ENCODE measurements at places on chromosomes 16 and 17.
A peak's percentile ranks its signal among the peaks of the same experiment; 100 is the strongest.

GRCh38 chr17:19883537-19884215 is 15.9 kb upstream of the ULK2 start:
- no peak for DNase-seq

GRCh38 chr16:9957002-9957401 is 225.2 kb downstream of the GRIN2A start:
- DNase-seq: no peak

DNA sequence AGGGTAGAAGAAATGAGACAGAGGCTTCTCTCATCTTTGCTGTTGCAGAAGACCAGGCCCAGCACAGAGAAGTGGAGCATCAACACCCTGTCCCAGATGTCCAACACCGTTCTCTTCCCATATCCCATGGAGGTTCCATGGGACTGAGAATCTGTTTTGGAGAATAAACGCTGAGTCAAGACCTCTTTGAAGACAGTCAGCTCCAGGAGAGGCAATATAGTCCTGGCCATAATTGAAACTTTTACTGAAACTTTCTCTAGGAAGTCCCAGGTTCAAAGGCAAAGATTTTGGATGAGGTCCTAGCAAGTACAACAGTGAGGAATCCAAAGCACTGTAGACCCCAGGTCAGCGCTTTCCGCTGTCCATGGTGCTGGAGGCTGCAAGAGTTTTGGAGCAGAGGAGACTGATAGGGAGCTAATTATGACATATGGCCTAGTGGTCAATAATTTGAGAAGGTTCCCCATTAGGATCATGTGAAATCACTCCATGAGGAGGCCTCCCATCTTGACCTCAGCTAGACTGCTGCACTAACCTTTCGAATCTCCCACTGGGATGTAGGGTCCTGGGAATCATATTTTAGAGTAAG is 36.0 kb downstream of the OSBPL7 start:
- DNase-seq: no peak

DNA sequence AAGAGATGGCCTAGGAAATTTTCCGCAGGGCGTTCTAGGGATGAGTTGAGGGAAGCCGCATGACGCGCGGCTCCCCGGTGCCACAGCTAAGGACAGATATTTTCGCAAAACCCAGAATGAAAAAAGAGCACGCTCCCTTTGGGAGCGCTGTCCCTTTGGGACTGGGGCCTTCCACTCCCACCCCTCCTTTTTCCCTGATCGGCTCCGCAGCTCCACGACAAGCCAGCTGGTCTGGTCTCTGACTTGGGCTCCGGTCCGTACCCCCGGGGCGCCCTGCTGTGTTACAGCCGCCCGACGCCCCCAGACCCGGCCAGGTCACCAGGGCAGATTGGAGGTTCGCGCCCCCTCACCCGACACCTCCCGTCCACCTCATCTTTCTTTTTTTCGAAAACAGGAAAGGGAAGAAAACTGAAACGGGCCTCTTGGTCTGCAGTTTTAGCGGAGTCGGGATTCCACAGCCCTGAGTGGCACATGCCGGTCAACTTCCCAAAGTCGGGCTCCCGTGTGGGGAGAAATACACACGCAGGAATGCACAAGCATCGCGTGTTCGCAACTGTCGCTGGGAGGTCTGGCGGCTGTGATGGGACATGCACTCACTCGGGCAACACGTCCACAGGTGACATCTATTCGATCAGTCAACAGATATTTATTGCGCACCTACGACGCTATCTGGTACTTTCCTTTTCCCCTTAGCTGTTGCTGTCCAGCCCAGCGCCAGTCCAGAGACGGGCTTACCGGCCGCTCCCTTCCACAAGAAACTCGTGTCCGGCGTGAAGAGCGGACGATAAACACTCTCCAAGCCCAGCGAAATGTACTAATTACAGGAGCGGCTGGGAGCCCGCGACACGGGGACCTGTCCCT is 3.9 kb upstream of the SOX9 start:
- no peak for DNase-seq

DNA sequence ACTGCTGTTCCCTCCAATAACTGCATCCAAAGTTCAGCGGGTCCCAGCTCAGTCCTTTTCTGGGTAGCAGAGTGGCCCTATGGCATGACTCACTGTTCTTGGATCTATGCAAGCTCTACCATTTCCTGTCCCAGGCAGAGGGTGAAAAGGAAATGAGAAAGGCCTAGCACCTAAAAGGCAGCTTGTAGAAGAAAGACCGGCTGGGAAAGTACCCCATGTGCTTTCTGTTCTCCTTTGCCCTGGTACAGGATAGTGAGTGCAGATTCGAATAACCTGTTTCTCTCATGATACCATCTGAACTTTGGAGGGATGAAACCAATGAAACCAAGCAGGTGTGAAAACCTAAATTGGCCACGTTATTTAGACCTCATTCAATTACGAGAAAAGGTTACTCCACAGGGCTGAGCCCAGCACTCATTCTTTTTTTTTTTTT is 12.7 kb upstream of the HASPIN start:
- no peak for DNase-seq

DNA sequence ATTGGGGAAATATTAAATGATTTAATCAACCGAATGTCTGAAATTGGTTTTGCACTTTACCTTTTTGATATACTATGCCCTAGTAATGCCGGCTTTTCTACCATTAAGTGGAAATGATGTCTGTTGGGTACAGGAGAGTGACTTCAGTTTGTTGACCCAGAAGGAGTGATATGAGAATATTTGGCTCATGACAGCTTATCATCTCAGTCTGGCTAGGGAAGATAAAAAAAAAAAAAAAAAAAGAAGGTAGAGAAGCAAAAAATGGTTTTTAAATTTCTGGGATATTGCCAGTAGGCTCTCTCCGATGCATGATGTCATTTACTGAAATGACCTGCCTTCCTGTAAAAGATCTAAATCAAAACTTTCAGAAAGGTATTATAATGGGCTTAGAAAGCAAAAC is 69.0 kb downstream of the CNTNAP4 start:
- DNase-seq: no peak

- DNase-seq: no peak
These were observed 92.7 kb downstream of the ABCC1 start for GRCh38 chr16:16042076-16042475.

DNA sequence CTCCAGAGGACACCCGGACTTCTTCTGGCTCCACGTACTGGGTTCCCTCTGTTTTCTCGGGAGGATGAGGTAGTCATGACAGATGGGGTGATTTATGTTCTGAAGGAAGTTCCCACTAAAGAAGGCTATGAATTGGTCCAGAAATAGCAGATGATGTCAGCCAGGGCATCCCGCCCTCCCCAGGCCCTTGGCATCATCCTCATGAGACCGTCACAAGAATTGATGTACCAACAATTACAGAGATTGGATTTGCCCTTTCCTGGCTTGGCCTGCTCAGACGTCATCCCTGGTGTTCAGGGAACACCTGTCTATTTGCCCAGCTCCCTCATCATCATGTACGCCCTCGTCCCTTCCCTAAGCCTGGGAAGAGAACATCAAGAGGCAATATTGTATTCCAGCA is 102.8 kb upstream of the CCL1 start:
- no peak for DNase-seq

DNA sequence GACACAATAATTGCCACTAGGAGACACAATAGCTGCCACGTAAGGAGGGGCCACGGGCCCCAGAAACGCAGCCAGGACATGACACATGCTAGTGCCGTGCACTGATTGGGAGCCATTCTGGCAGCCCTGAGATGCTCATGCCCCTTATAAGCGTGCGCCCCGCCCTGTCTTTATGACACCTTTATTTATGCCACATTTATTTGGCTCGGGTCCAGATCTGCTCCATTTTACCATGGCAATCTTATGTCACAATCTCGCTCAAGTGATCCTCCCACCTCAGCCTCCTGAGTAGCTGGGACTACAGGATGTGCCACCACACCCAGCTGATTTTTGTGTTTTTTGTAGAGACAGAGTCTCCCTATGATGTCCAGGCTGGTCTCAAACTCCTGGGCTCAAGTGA is 43.8 kb upstream of the NF1 start:
- DNase-seq: no peak

DNA sequence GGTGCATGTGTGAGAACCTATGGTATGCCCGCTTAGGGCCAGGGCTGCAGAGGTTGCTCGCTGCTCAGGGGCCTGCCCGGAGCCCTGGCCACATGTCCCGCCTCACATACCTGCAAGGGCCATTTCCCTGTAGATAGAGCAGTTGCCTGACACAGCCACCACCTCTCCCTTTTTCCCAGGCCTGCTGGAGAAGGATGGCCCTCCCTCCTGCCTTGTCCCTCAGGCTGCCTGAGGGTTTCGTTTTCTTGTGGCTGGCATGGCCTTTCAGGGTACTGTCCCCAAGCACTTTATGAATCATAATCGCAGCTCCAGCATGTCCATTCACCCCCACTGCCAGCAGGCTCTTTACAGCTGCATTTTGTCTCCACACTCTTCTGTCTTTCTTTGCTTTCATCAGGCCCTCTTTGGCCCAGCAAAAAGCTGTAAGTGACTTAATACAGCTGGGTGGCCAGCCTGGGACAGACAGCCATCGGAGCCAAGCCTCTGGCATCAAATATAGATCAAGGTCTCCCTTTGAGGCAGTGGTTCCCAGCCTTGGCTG is 65.7 kb downstream of the MPRIP start:
- no peak for DNase-seq

- DNase-seq: no peak
These were observed 15.4 kb downstream of the COG1 start for GRCh38 chr17:73208139-73208827.

- DNase-seq: peak; percentile 84
These were observed 254.1 kb upstream of the KCNJ16 start for GRCh38 chr17:69820876-69821473.

DNA sequence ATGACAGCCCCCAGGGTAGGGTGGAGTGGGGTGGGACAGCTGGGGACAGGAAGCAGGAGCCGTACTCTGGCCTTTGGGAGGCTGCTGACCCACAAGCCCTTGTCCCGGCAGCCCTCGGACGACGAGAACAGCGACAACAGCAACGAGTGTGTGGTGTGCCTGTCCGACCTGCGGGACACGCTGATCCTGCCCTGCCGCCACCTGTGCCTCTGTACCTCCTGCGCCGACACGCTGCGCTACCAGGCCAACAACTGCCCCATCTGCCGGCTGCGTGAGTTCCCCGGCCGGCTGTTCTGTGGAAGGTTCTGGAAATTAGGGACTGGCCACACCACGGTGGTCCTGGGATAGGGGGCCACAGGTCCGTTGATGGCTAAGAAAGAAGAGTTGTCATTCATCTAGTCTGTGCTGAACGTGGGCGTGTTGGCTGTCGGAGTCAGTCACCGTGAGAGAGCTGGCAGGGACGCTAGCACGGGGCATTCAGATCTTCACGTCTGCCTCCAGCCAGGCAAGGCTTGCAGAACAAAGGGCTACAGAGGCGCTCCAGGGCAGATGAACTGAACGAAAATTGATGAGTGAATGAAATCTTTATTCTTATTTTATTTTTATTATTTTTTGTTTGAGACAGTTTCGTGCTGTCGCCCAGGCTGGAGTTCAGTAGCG is 19.8 kb upstream of the NUDT16L1 start:
- DNase-seq: no peak

DNA sequence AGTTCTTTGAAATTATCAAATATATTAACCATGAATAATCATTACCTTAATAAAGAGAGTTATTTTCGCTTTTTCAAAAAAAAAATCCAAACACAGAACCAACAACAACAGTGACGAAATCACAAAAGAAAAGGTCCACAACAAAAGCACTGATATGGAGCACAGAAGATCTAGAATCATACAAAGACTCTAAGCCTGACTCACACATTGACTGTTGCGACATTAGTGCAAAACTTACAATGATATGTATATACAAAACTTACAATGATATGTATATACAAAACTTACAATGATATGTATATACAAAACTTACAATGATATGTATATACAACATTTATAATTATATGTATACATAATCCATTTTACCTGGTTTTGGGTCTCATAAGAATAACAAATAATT is 117.7 kb downstream of the USP22 start:
- no peak for DNase-seq

GRCh38 chr17:66963909-66964771 is at the start of gene CACNG4:
TSS of gene CACNG4 (plus strand) at chr17:66964707. CDS start at chr17:66964912, 205 bp downstream.
- DNase-seq: no peak

- DNase-seq: no peak
These were observed 320.0 kb downstream of the FOXL1 start for GRCh38 chr16:86898386-86898785.

GRCh38 chr17:44257815-44258760 is 9.8 kb downstream of the SLC4A1 start:
- no peak for DNase-seq

GRCh38 chr16:46687486-46687885 is 1.5 kb downstream of the VPS35 start:
- no peak for DNase-seq

- no peak for DNase-seq
These were observed 9.7 kb downstream of the CDRT4 start for GRCh38 chr17:15457723-15458094.

DNA sequence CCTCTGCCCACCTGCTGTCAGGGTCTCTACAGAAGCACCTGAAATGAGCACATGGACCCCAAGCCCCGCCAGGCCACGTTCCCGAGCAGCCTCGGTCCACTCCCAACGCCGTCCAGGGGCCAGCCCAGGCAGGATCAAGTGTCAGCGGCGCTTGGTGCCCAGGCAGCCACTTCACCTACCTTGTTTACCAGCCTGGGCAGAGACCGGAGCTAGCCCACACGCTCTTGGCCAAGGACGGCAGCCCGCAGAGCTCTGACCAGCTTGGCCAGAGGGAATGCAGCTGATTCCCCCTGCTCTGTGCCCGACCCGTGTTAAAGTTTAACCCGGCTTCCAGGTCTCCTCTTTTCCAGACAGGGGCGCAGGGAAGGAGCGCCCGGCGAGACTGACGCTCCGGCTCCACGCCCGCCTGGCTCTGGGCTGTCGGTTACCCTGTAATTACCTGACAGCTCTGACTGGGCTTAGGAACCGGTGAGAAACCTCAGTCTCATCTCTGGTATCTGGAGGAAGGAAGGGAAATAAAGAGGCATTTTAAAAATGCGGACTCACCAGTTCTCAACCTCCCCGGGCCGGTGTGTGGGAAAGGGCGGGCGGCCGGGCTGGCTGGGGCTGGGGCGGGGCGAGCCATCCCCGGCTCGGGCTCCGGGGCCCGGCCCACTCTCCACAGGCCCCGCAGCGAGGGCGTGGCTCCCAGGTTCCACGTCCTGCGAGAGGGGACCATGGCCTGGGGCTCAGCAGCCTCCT is 4.6 kb downstream of the KIFC3 start:
- peak; percentile 58 for DNase-seq

DNA sequence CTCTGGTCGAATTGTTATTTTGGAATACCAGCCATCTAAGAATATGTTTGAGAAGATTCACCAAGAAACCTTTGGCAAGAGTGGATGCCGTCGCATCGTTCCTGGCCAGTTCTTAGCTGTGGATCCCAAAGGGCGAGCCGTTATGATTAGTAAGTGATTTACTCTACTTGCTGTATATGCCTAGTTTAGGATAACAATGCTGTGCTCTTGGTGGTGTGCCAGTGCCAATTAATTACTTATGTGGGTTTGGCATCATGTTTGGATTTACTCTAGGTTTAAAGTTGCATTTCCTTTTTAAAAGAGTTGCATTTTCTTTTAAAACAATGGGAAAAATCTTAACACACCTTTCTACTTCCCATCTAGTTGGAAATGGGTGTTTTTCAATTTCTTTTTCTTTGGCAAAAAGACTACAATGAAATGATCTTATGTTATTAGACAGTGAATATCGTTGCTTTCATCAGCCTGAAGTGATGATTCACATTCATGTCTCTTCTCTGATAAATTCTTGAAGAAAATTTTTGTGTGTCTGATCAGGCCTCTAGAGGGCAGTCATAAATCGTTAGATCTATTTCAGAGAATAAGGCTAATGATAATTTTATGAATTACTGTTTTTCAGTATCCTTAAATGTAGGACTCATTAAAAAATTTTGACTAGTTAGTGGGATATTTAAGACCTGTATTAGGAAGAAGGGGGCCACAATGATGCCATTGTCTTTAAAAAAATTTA is 5.6 kb downstream of the SF3B3 start:
- DNase-seq: no peak
